ENCODE measurements at places on chromosomes 12 and 14. TPM values are rescaled to one million over a fixed set of nuclear protein-coding genes. Genes with fewer than 3 reads are reported as not detected.

GRCh38 chr12:122104844-122105243 lies 26.3 kb downstream of the MLXIP start:
- peak overlapping the region; percentile 61 for H3K4me3 ChIP-seq
- peaks cover 15% of the 10 kb centered on the region for H3K36me3 ChIP-seq
- no peaks in the 10 kb centered on the region for H3K27me3 ChIP-seq
- H3K4me1 ChIP-seq, result peaks cover 53% of the 10 kb centered on the region
- peak overlapping the region; percentile 68 for H3K27ac ChIP-seq

GRCh38 chr14:34933301-34933700 lies 49.5 kb upstream of the SRP54 start:
- DNase-seq, result no peak
- H3K36me3 ChIP-seq, result peaks cover 9% of the 10 kb centered on the region
- H3K4me3 ChIP-seq, result no peak overlapping the region
- H3K27me3 ChIP-seq, result no peaks in the 10 kb centered on the region
- peaks cover 29% of the 10 kb centered on the region for H3K4me1 ChIP-seq
- no peak overlapping the region for H3K27ac ChIP-seq

DNA sequence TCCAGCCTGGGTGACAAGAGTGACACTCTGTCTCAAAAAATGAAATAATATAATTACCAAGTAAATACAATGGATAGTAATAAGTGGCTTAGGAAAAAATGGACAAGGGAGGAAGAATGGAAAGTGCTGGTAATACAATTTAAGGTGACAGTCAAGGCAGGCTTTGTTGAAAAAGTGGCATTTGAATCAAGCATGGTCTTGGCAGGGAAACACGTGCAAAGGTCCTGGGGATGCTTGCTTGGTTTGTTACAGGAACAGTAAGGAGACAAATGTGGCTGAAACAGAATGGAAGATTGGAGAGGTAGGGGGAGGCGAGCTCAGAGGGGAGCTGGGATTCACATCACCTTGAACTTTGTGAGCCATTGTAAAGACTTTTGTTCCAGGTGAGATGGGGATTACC lies 153.2 kb downstream of the TMEM132C start:
- no peak overlapping the region for H3K4me3 ChIP-seq
- no peak for DNase-seq
- H3K36me3 ChIP-seq, result no peaks in the 10 kb centered on the region
- no peak overlapping the region for H3K27ac ChIP-seq
- no peaks in the 10 kb centered on the region for H3K4me1 ChIP-seq

- no peak overlapping the region for H3K4me3 ChIP-seq
- H3K36me3 ChIP-seq, result no peaks in the 10 kb centered on the region
- H3K4me1 ChIP-seq, result no peaks in the 10 kb centered on the region
- no peak overlapping the region for H3K27ac ChIP-seq
- peaks cover 2% of the 10 kb centered on the region for H3K27me3 ChIP-seq
- DNase-seq, result no peak
Observed at GRCh38 chr14:99378782-99379214, 101.9 kb downstream of the SETD3 start.

PLEKHD1 gene
- total RNA-seq, result 0.12 TPM

PLBD1 gene
- total RNA-seq, result not detected
